ENCODE measurements at places on chromosomes 11 and 22.

GRCh38 chr11:74138572-74138971 is 32.2 kb downstream of the C2CD3 start:
- DNase-seq, result peak; percentile 98

- DNase-seq, result peak; percentile 58
Measured at GRCh38 chr11:60334005-60334620, 7.1 kb downstream of the MS4A6E start.

GRCh38 chr11:31442086-31442485 is 67.3 kb downstream of the IMMP1L start:
- DNase-seq, result no peak

DNA sequence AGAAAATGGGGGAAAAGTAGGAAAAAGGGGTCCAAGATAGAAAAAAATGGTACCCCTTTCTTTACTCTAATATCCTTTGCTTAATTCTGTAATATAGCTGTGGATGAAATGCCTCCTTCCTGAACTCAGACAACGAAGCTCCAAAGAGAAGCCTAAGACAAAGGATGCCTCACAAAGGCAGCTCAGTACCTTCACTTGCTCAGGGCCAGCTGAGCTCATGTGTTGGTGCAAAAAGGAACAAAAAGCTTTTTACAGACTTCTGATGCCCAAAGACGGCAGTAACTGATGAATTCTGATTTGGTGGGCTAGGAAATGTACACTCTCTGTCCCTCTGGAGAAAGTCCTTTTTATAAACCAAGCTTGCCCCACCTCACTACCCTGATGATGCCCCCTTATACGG is 77.5 kb downstream of the DENND5A start:
- DNase-seq, result no peak

- DNase-seq, result peak; percentile 30
Measured at GRCh38 chr11:120335556-120335907, 681 bp upstream of the ARHGEF12 start.

DNA sequence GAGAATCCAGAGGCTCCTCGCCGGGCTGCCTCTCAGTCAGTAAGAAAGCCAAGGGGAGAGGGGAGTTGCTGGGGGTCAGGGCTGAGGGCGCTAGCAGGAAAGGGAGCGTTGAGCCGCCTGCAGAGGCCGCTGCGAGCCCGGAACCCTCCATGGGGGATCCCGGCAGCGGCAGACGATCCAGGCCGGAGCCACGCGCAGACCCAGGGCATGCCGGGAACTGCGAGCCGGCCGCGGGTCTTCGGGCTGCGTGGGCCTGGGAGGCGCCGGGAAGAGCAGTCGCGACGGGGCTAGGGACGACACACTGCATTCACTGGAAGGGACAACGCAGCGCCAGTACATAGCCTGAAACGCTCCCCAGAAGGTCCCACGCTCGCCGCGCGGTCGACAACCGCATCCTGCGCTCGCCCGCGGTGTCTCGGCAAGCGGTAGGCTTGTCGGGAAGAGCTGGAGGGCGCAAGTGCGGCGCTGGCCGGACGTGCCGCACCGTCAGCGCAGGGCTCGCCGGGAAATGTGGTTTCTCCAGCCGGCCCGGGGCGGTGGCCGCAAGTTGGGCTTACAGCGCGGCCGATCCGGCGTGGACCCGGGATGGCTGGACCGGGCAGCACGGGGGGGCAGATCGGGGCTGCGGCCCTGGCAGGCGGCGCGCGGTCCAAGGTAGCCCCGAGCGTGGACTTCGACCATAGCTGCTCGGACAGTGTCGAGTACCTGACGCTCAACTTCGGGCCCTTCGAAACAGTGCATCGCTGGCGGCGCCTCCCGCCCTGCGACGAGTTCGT is at the start of gene LZTR1:
TSS of gene LZTR1 (plus strand) at position 511 of the 776 bp plus-strand sequence. CDS start at position 586, 75 bp downstream.
- DNase-seq, result peak; percentile 93

GRCh38 chr22:35205961-35206360 is 51.3 kb upstream of the HMGXB4 start:
- DNase-seq, result peak; percentile 14

GRCh38 chr11:59186130-59186594 is 14.2 kb downstream of the DTX4 start:
- no peak for DNase-seq

All from iris pigment epithelial cell (primary cell).